Osteocyte (in vitro differentiated cells): ENCODE measurements at places on chromosomes 16 and 17. TPM values are rescaled to one million over a fixed set of nuclear protein-coding genes. Genes with fewer than 3 reads are reported as not detected.

Gene C17orf50
- not detected in 2 replicates for total RNA-seq

Gene TBC1D3E
- total RNA-seq = not detected in 2 replicates

Gene KCNH6
- total RNA-seq = not detected in 2 replicates

DNA sequence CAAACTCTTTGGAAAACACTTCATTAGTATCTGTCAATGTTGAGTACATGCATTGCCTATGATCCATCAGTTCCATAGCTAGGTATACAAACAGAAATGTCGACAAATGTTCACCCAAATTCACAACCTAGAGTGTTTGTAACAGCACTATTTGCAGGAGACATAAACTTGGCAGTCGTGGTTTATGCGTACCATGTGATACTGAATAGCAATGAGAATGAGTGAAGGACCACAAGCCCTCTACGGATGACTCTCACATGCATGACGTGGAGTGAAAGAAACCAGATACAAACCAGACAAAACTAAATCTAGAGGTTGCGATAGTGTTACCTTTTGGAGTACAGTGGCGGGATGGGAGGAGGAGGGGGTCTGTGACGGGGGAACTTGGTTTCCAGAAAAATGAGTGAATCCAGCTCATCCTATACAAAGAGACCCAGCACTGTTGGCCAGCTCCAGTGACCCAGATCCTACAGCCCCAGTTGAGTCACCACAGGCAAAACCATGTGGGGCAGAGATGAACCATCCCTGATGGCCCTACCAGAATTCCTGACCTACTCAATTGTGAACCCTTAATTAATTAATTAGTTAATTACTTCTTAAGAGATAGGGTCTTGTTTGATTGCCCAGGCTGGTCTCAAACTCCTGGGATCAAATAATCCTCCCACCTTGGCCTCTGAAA lies 15.9 kb upstream of the ULK2 start:
- H3K27ac ChIP-seq = no peak overlapping the region
- H3K36me3 ChIP-seq = no peaks in the 10 kb centered on the region
- no peak overlapping the region for H3K4me3 ChIP-seq
- no peaks in the 10 kb centered on the region for H3K4me1 ChIP-seq
- no peak for DNase-seq

GRCh38 chr16:56984639-56985038 lies 4.7 kb upstream of the NLRC5 start:
- no peak overlapping the region for H3K27ac ChIP-seq
- H3K4me1 ChIP-seq = peaks cover 32% of the 10 kb centered on the region
- no peaks in the 10 kb centered on the region for H3K27me3 ChIP-seq
- DNase-seq = no peak

DNA sequence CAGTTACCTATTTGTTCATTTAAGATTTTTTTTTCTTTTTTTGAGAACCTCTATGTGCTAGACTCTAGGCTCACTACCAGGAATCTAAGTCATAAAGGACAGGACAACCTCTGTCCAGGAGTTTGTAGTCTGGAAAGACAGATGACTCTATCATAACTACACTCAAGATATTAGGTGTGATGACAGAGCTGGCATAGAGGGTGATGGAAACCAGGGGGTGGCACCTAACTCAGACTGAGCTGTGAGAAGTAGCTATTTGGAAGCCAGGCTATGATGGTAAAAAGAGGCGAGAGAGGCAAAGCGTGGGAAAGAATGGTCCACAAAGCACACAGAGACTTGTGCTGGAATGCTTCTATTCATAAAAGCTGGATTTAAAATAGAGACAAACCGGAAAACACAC lies 372.3 kb downstream of the SEC14L1 start:
- H3K36me3 ChIP-seq = peaks cover 8% of the 10 kb centered on the region
- H3K4me3 ChIP-seq = no peak overlapping the region
- H3K4me1 ChIP-seq = no peaks in the 10 kb centered on the region
- H3K27me3 ChIP-seq = no peaks in the 10 kb centered on the region

- H3K4me3 ChIP-seq = no peak overlapping the region
- peak overlapping the region; percentile 91 for H3K27ac ChIP-seq
- DNase-seq = no peak
Measured at GRCh38 chr16:64892835-64893785, 228.8 kb downstream of the CDH11 start.

DNA sequence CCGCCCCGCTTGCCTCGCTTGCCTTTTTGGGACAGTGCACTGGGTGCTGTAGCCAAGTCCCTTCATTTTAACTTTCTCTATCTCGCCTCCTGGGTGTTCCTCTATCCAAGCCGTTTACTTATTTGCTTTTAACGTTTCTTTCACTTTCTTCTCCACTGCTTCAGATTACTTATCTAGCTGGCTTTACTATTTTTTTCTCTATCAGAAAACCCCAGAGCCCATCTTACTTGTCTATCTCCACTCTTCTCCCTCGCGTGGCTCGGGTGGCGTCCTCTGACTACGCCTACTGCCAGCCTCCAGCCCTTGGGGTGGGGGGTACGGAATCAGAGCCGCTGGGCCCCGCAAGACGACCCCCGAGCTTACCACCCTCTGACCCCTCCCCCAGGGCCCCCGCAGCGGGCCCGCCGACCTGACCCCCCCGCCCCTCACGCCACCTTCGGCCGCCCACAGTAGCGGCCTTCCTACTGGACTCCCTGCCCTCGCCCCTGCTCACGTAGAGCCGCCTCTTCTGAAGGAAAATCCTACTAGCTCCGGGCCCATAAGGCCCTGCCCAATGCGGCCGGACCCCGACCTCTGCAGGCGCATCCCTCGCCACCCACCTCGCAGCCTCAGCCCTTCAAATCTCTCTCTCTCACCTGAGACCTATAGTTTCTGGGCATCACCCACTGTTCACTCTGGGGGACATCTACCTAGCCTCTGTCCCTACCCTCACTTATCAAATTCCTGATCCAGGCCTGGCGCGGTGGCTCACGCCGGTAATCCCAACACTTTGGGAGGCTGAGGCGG lies 1.0 kb upstream of the SLC12A4 start:
- no peak for DNase-seq
- H3K4me1 ChIP-seq = peaks cover 31% of the 10 kb centered on the region
- H3K36me3 ChIP-seq = peaks cover 2% of the 10 kb centered on the region
- peak overlapping the region; percentile 65 for H3K27ac ChIP-seq

GRCh38 chr16:19011169-19011731 lies 27.5 kb downstream of the TMC7 start:
- no peak overlapping the region for H3K27ac ChIP-seq
- H3K27me3 ChIP-seq = no peaks in the 10 kb centered on the region
- peaks cover 11% of the 10 kb centered on the region for H3K36me3 ChIP-seq

DNA sequence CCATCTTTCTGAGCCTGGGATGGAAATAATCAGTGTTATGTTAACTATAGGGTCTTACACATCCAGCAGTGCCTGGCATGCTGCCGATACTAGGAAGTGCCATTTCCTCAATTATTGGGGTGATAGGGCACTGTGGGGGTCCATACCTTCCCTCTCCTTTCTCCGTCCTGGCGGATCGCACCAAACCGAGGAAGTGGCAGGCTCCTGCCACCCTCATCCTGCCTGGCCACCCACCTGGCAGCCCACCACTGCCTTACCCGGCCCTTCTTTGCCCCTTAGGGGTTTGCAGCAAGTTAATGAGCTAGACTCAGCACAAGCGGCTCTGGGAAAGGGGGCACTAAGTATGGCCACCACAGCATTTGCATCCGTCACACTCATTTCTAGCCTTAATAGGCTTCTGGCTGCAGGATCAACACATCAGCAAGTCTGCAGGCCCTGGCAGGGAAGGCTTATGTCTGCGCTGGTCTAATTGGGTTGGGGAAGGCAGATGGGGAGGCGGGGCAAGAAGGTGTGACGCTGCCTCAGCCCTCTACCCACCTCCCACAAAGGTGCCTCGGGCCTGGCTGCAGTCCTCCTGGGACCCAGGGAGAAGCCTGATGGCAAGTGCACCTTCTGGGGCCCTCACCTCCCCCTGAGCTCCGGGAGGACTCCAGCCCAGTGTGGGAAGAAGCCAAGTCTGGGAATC lies 28.6 kb downstream of the DCAKD start:
- no peaks in the 10 kb centered on the region for H3K27me3 ChIP-seq
- no peak for DNase-seq
- no peak overlapping the region for H3K4me3 ChIP-seq
- H3K27ac ChIP-seq = no peak overlapping the region
- peaks cover 21% of the 10 kb centered on the region for H3K4me1 ChIP-seq

GRCh38 chr16:88002749-88003148 lies 51.5 kb downstream of the BANP start:
- H3K27ac ChIP-seq = no peak overlapping the region
- no peak overlapping the region for H3K4me3 ChIP-seq
- H3K36me3 ChIP-seq = peaks cover 34% of the 10 kb centered on the region

DNA sequence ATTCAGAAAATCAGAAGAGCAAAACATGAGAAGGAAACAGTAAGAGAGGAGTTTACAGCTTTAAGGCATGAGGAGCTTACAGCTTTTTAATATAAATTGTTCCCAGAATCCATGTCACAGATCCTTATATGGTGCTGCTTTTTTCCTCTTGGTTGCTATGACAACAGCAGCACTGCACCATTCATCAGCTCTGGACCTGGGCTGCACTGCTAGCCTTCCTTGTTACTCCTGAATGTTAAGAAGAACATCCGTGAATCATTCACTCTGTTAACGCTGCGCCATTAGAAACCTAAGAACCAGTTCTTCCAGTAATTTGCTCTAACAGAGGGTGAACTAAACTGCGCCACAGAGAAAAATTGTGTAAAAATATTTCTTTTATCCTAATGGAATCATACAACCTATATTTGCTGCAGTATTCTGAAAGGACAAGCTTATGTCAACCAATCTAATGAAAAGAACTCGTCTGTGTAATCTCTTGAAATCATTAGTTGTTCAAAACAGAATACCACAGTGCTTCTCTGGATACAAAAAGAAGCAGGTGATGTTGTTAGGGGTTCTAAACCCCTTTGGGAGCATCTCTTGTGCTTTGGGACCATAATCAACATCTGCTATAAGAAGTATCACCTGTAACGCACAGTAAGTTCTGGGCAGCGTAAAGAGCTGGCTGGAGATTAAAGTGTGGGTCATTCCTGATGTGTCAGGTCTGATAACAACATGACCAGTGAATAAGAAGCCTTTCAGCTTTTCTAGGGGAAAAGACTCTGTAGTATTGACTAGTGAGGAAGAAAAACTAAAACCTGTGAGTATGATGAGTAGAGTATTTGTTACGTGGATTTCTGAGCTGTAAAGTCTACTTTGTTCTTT lies 151.2 kb downstream of the TANC2 start:
- no peak overlapping the region for H3K27ac ChIP-seq
- H3K4me3 ChIP-seq = no peak overlapping the region
- H3K4me1 ChIP-seq = no peaks in the 10 kb centered on the region
- H3K36me3 ChIP-seq = no peaks in the 10 kb centered on the region
- H3K27me3 ChIP-seq = no peaks in the 10 kb centered on the region

GRCh38 chr17:72122765-72123529 lies 2.1 kb downstream of the SOX9 start:
- no peak for DNase-seq
- H3K27ac ChIP-seq = peak overlapping the region; percentile 12
- H3K4me3 ChIP-seq = peak overlapping the region; percentile 94
- peaks cover 23% of the 10 kb centered on the region for H3K27me3 ChIP-seq
- peaks cover 42% of the 10 kb centered on the region for H3K4me1 ChIP-seq
